CD4-positive, alpha-beta T cell treated with Interferon alpha-2 for 1 hour (primary cell): ENCODE measurements at places on chromosomes 6 and 20.
A peak's percentile ranks its signal among the peaks of the same experiment; 100 is the strongest.

DNA sequence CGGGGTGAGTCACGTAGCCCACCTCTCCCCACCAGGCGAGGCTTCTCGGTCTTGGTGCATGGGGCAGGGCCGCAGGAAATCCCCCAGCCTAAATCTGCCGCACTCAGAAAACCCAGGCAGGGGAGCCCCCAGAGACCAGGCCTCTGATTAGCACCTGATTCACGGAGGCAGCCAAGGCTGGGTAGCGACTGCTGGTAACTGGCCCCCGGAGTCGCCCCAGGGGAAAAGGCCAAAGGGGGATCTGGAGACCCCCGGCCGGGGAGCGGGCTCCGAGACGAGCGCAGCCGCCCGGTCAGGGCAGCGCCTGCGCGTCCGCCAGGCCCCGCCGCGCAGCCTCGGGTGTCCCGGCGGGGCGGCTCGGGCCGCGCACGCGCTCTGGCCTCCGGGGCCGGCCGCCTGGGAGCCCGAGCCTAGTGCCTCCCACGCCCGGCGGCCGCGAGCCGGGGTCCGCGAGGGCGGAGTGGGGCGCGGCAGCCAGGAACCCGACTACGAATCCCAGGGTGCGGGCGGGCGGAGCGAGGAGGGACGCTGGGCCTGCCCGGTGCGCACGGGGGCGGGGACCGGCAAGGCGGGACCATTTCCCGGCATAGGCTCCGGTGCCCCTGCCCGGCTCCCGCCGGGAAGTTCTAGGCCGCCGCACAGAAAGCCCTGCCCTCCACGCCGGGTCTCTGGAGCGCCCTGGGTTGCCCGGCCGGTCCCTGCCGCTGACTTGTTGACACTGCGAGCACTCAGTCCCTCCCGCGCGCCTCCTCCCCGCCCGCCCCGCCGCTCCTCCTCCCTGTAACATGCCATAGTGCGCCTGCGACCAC is at the start of gene DUSP22:
Gene DUSP22 (plus strand): TSS at position 791 of the 809 bp plus-strand sequence. CDS start 53 bp downstream, outside the sequence.
- DNase-seq: peak; percentile 83

GRCh38 chr6:112806163-112806865 is 459.2 kb downstream of the RFPL4B start:
- no peak for DNase-seq

GRCh38 chr20:63254606-63255384 is 532 bp upstream of the NKAIN4 start:
- DNase-seq: no peak

DNA sequence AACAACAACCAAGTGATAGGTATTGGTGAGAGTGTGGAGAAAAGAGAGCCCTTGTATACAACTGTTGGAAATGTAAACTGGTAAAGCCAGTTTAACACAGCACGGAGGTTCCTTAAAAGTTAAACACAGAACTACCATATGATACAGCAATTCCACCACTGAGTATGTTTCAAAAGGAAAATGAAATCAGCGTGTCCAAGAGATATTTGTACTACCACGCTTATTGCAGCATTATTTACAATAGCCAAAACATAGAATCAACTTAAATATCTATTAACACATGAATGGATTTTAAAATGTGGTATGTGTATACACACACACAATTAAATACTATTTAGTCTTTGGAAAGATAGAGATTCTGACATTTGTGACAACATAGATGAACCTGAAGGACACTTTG is 1.1 kb downstream of the PTCHD4 start:
- DNase-seq: no peak

DNA sequence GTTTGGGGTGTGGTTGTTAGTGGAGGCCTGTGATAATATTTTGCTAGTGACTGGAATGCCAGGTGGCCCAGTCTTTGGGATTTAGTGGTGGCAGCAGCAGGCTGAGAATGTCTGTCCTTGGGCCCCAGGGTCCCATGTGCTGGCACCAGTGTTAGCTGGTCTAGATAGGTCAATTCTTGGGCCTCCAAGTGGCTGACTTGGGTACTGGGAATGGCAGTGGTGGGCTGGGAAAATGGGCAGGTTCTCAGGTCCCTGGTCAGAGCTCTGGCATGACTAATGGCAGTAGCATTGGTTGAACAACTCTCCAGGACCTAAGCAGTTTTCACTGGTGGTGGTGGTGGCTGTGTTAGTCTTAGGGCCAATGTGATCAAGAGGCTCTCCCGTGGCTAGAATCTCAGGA is 50.3 kb downstream of the OLIG3 start:
- DNase-seq: no peak

DNA sequence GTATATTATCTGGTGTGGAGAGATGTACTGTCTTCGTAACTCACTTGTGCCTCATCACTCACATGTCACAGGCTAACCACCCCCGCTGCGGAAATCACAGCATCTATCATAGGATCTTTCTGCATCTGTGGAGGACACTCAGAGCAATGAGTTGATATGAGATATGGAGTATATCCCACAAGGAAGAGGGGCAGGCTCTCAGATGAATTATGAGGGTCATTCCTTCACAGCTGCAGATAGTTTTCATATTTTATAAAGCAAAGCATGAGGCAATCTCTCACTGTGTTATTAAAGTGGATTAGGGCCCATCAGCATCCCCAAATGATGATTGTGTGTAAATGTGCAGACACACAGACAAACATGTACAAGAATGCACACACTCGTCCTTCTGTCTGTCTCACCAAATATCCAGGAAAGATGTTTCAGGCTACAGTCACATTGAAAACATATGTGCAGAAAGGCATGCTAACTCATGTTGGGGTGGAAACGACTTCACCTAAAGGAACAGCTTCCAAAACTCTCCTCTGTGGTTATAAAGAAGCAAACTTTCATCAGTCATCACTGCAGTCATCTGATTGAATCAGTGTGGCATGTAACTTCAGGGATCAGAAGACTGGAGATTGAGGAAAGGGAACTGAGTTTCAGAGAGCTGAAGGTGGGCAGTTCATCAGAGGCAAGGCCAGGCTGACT is 164.7 kb downstream of the FOXC1 start:
- no peak for DNase-seq

DNA sequence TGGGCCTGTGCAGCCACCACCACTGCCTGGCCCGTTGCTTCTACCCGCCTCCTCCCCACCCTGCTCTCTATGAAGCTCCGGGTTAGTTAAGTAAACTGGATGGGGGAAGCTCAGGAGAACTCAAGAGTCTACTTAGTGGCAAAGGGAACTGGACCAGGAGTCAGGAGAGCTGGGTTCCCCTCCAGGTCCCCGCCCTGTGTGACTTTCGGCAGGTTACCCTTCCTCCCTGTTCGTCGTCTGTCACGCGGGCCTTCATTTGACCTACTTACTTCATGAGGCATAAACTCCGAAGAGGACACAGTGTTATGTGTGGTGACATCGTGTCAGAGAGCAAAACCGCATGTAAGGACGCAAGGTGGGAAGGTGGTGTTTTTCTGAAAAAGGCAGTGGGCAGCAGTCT is 75.3 kb downstream of the TCP11 start:
- no peak for DNase-seq

DNA sequence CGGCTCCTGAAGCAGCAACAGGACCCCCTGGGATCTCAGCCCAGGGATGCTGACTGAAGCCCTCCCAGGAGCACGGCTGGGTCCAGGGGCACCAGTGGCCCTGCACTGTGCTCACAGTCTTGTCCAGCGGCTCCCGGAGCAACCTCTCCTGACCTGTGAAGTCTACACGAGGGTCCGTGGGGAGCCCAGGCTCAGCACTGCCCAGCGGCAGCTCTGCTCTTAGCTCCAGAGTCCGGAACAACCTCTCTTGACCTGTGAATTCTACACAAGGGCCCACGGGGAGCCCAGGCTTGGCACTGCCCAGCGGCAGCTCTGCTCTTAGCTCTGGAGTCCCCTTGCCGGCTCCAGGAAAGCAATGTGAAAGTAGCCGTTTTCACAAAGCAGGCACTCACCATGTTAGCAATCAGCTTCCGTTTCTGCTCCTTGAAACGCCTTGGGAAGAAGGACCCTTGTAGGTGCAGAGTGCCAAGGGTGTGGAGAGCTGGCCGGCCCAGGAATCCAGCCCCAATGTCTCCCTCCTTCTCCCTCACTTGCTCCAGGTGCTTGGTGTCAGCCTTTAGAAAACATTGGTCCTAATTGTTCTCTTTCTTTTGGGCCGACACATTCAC is 310.9 kb downstream of the CDH4 start:
- no peak for DNase-seq

DNA sequence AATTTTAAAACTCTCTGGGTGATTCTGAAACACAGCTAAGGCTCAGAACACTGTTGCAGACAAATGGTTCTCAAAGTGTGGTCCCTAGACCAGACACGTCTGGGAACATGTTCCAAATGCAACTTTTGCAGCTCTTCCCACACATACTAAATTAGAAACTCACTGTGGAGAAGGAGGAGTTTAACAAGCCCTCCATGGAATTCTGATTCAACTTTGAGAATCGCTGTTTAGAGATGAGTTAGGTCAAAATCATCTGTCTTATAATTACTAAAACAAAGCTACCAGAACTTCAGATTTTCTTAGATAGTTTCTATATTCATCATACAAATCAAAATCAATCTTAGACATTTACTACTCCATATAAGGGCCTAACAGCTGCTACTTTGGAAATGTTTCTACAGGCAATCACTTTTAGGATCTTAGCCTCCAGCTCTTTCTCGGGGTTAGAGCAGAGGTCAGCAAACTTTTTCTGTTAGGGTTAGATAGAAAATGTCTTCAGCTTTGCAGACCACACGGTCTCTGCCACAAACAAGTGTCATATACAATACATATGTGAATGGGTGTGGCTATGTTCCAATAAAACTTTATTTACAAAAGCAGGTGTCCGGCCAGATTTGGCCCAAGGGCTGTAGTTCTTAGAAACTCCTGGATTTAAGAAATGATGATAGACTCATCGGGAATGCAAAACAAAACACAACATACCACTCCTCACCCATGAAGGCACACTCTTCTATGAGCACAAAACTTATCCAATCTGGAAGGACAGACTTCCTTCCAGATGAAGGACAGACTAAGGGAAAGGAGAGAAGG is 50.0 kb upstream of the ARHGAP18 start:
- no peak for DNase-seq

GRCh38 chr6:113719545-113719944 is 137.6 kb upstream of the MARCKS start:
- DNase-seq: no peak

- DNase-seq: no peak
These were observed 13.8 kb upstream of the B4GALT5 start for GRCh38 chr20:49727478-49727877.

GRCh38 chr20:32820698-32821377 is 1.1 kb downstream of the MAPRE1 start:
- DNase-seq: peak; percentile 21

DNA sequence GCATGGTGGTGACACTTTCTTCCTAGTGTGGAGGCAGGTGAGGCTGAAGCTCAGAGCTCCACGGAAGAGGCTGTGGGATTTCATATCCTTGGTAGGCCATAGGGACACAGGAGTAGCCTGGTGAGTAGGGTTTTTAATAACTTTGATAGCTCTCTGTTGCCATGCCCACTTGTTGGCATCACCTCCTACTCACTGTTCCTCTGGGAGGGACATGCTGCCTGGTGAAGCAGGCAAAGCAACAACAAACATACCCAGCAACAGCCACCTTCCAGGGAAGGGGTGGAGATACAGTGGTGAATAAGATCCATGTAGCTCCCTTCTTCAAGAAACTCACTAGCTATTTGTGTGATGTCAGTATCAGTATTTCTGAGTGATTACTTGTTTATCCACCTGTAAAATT is 285.4 kb downstream of the CLIC5 start:
- no peak for DNase-seq

DNA sequence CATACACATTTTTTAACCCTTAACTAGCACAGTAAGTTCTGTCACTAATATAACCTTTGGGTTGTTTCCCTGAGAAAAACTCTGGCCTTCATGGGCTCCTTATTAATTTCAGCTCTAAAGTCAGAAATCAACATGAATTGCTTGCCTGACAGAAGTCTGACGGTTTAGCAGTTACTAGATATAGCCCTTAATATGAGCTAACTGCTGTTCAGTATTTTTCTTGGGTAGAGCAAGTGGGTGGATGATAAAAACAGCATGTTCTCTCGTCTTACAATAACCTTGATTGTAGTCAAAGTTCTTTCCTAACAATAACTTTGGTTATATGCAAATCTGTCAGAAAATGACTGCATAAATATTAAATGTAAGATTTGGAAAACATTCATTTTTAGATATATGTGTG is 81.0 kb downstream of the SH3BGRL2 start:
- DNase-seq: no peak

DNA sequence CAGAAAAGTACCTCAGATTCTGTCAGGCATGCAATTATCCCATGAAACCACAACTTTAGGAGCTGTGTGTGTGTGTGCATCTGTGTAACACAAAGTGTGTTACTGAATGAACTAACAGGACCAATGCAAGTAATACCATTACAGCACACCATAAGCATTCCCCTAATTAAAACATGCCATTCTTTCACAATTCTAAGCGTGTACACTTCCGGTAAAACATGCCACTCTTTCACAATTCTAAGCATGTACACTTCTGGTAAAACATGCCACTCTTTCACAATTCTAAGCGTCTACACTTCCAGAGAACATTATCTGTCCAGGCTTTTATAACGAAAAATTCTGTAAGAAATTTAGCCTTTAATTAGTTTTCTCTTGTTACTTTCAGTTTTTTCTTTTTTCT is 238.2 kb downstream of the GMDS start:
- DNase-seq: no peak
